Left ventricle myocardium superior (tissue), 1 donor: ENCODE measurements at places on chromosomes 16 and 17. TPM values are rescaled to one million over a fixed set of nuclear protein-coding genes. Genes with fewer than 3 reads are reported as not detected.
A peak's percentile ranks its signal among the peaks of the same experiment; 100 is the strongest.

GRCh38 chr16:66131156-66131807 is 235.2 kb upstream of the CDH5 start:
- DNase-seq, result no peak

- DNase-seq, result no peak
Observed at GRCh38 chr16:75320435-75320834, 69.0 kb upstream of the BCAR1 start.

GRCh38 chr17:66716236-66717026 is 118.5 kb upstream of the CACNG5 start:
- no peak for DNase-seq

GRCh38 chr16:51002881-51003490 is 148.1 kb downstream of the SALL1 start:
- no peak for DNase-seq

GRCh38 chr17:7836596-7837407 is 2.8 kb downstream of the KDM6B start:
- peak; percentile 89 for DNase-seq

DNA sequence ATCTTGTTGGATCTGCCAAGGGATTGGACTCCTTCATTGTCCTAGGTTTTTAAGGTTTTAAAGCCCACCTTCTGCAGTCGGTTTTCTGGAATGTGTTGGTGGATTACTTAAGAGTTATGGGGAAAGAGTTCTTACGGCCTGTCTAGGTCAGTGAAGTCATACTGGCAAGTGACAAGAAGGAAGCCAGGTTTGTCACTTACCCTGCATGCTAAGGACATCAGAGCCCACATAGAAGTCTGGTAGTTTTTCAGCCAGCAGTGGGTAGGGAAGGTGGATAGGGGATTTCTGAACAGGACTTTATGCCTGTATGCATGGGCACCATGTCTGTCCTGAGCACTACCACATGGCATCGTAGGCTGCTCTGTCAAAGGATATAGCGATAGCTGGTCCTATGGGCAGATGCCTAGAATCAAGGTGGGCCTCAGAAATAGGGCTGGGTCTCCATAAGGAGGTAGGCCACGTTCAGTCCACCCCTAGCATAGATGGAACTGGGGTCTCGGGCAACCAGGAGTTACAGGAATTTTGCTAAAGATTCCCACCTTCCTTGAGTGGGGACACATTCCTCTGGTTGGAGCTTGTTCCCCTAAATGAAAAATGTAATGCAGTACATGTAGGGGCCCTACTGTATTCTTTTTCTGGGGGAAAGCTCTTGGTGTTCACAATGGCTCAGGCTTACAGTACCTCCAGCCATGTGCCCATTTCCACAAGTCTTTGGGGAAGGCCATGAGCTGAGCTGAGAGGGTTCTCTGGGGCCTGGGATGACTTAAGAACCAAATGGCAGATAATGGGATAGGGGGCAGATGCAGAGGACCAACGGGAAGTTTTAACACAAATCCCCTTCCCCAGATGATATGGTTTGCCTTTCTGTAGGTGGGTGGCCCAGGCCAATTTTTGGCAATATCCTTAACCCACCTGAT is 27.5 kb downstream of the TRPV2 start:
- no peak for DNase-seq

- no peak for DNase-seq
Observed at GRCh38 chr16:23448392-23448791, 4.6 kb downstream of the COG7 start.

- DNase-seq, result no peak
Observed at GRCh38 chr16:62408760-62409159, 372.5 kb upstream of the CDH8 start.

GAS2L2 gene
- 0.27 TPM for total RNA-seq

- DNase-seq, result no peak
Observed at GRCh38 chr16:27960619-27961295, 102.8 kb downstream of the GSG1L start.

LGALS9C gene
- total RNA-seq, result not detected

DNA sequence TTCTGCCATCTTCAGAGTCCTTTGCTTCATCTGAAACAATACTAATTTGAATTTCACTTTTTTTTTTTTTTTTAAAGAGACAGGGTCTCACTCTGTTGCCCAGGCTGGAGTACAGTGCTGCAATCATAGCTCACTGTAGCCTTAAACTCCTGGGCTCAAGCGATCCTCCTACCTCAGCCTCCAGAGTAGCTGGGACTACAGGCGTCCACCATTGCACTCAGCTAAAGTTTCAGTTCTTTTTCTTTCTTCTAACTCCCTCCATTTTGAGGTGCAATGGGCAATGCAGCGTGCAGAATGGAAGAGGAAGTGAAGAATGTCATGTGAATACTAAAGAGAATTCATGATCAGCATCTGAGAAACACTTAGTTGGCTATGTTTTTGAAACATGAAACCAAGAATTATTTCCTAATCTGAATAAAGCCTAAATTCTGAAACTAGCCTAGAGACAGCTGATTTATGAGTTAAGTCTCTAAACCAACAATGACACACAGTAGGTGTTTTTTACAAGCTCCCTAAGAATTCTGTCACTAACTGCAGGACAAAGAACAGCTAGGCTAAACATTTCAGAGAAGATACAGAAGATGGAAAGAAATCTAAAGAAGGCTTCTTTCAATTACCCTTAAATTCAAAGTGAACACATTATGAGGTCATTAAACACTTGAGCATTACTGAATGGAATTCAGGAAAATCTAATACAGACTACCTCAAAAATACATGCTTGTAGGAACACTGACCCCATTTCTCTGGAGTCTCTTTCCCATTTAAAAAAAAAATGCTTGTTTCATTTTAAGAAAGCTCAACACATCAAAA is 21.0 kb downstream of the SNN start:
- DNase-seq, result no peak
